ENCODE measurements at places on chromosomes 4 and X.

GRCh38 chrX:39721566-39722279 lies 376.0 kb downstream of the BCOR start:
- DNase-seq: no peak

- peak; percentile 40 for DNase-seq
Observed at GRCh38 chrX:118189000-118189399, 72.4 kb upstream of the KLHL13 start.

DNA sequence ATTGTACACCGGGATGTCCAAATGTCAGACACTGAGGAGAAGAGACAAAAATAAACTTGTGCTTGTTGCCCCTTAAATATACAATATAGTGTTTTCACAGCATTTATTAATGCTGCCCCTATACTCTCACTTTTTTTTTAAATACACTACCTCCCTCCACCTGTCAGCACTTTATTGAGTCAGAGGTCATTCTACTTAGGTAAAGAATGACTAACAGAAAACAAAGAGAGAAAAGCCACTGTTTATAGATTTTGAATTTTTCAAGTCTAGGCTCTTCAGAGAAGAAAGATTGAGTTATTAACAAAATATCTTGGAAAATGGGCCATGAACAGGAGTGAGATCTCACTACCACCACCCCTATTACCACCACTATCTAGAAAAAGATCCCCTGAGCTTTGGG lies 58.1 kb downstream of the NIPAL1 start:
- DNase-seq: no peak

DNA sequence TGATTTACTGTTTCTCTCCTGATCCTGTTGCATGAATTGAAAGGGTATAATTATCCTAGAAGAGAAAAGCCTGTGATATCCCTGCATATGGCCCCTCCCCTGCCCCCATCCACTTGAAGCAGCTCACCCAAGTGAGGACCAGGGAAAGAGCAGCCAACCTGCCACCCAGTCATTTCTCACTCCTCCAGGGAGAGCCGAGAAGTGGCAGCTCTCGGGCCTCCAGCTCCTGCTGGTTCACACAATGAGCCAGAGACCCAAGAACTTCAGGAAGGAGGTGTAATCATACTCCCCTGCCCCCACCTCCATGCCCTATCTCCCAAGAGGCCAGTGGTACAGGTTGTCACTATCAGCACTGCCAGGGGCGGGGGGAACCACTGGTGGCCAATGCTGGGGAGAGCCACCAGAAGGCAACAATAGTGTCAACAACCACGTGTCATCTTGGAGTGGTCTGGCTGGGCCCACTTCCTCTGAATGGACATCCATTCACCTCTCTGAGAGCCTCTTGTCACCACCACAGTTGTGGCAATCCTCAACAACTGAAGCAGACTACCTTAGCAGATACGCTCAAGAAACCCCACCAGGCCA lies 42.9 kb downstream of the APOO start:
- DNase-seq: no peak

DNA sequence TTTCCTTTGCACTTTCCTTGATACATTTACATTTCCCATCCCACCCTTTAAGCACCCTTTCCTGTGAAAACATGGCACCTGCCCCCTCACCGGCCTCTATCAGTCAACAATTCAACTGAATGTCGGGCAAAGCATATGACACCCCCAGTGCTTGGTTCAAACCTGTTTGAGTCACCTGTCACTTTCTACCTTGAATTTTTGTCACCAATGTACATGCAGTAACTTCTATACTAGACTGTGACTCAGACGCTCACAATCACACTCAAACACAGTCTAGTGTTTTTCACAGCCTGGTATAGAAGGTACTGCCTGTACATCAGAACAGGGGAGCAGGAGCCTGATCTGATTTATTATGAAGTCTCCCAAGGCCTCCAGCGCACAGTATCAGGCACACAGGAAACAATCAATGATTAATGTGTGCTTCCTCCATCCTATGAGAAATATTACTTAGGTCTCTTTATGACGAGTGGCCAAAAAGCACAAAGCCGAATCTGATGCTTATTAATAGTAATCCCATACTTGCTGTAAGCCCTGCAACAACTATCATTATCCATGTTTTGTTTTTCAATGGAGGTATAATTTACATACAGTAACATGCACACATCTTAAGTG lies 49.2 kb upstream of the FAM9C start:
- no peak for DNase-seq

- no peak for DNase-seq
Observed at GRCh38 chr4:55178226-55179005, 53.0 kb upstream of the KDR start.

- no peak for DNase-seq
Observed at GRCh38 chr4:189304809-189305208, 635.9 kb upstream of the FRG1 start.

DNA sequence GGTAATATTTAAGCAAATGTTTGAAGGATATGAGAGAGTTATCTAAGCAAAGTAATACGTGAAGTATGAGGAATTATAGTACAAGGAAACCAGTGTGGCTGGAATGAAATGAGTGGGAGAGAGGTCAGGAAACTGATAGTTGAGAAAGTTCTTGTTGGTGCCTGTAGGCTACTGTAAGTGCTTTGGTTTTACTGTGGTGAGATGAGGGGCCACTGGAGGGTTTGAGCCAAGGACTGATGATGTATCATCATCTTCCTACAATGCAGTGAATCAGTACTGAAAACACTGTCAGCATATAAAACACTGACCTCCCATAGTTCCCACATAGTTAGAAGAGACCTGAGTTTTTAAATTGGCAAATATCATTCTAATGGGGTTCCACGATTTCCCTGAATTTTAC lies 367.5 kb upstream of the CTSO start:
- no peak for DNase-seq

DNA sequence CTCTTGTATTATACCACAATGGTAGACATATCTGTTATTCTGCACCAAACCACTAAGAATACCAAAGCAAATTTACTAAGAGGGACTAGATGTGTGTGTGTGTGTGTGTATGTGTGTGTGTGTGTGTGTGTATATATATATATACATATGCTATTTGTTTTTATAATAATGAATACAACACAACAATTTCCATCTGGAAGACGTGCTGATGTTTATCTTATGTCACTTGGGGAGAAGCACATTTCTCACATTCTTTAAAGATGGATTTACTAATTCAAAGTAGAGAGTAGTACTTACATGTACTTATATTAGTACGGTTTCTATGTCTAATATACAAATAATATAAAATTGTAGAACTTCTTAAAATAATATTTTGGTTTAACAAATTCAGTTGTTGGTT lies 52.0 kb downstream of the EDNRA start:
- DNase-seq: no peak

DNA sequence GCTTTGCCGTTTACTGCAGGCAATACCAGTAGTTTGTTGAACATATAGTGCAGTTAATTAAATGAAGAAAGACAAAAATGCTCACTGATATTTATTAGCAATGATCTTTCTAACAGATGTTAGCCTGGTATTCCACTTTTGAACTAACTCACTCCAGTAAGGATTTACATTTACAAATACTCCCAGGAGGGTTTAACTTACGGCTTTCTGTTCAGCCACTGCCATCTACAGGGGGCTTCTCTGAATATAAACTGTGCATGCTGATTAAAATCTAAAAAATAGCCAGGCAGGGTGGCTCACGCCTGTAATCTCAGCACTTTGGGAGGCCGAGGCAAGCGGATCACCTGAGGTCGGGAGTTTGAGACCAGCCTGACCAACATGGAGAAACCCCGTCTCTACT lies 2.2 kb upstream of the SRD5A3 start:
- DNase-seq: no peak

GRCh38 chr4:23163647-23164436 lies 471.1 kb downstream of the GBA3 start:
- no peak for DNase-seq

DNA sequence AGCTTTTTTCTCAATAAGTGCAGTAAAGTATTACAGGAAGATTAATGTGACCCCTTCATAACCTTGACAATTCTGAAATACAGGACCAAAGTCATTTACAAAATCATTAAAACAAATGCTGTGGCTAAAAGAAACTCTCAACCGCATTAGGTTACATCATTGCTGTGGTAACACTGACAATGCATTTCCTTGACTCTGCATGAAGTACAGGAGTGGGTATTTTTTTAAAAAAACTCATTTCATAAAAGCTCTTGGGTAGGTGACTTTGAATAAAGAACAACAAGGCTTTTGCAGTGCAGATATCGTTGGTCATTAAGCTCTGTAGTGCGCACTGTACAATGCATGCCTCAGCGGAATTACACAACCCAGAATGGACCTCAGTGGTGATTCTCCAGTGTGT lies 23.4 kb upstream of the XK start:
- no peak for DNase-seq

GRCh38 chr4:103011378-103012025 lies 8.0 kb downstream of the SLC9B1 start:
- no peak for DNase-seq

DNA sequence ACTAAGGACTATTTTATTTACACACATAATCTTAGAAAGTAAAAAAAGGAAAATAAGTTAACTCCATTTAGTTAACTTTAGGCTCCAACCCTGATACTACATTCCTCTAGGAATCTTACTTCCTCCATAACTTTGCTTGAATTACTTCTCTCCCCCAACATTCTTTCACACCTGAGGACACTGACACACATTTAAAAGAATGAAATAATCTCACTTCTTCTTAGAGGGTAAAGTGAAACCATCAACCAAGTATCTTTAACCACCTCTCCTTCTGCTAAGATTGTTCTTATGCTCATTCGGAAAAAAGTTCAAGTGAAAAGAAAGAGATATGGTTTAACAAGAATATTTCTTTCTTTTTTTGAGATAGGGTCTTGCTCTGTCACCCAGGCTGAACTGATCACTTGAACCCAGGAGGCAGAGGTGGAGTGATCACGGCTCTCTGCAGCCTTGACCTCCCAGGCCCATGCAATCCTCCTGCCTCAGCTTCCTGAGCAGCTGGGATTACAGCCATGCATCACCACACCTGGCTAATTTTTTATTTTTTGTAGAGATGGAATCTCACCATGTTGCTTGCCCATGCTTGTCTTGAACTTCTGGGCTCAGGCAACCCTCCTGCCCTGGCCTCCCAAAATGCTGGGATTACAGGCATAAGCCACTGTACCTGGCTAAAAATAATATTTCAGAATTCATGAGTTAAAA lies 28.5 kb downstream of the SLC25A4 start:
- no peak for DNase-seq

DNA sequence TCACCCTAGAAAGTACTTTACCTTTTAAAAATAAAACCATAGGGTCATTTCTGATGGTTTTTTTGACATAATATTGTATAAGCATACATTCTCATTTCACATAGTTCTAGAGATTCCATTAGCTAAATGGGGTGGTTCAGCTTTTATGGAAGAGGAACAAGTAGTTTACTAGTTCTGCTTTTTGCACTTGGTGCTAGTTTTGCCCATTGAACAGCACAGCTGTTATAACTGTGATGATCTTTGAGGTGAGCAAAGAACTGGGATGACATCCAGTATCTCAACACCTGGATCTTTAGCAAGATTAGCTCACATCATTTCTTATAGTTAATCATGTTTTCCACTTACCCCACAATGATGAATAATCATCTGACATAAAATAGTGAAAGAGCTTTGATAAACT lies 40.9 kb downstream of the MOB1B start:
- no peak for DNase-seq

GRCh38 chrX:77453190-77453589 lies 6.0 kb downstream of the FGF16 start:
- no peak for DNase-seq

DNA sequence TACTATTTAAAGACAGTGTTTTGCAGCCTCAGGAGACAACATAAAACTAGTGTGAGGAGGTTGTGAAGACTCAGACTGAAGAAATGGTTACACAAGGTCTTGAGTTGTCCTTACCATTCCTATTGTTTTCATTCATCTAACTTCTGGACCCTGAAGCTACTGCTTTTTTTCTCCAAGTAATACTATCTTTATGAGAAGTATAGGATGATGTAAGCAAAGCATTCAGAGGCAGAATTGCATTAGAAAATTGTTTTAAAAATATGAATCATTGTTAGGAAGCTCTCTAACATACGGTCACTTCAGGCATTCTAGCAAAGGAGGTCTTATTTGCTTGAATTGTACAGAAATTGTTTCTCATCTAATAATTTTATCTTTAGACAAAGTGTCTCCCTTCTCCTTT lies 357.8 kb downstream of the TLL1 start:
- DNase-seq: no peak

GRCh38 chr4:36230534-36230933 lies 13.8 kb downstream of the ARAP2 start:
- no peak for DNase-seq

GRCh38 chr4:145870155-145871020 lies 68.2 kb downstream of the ZNF827 start:
- DNase-seq: no peak

DNA sequence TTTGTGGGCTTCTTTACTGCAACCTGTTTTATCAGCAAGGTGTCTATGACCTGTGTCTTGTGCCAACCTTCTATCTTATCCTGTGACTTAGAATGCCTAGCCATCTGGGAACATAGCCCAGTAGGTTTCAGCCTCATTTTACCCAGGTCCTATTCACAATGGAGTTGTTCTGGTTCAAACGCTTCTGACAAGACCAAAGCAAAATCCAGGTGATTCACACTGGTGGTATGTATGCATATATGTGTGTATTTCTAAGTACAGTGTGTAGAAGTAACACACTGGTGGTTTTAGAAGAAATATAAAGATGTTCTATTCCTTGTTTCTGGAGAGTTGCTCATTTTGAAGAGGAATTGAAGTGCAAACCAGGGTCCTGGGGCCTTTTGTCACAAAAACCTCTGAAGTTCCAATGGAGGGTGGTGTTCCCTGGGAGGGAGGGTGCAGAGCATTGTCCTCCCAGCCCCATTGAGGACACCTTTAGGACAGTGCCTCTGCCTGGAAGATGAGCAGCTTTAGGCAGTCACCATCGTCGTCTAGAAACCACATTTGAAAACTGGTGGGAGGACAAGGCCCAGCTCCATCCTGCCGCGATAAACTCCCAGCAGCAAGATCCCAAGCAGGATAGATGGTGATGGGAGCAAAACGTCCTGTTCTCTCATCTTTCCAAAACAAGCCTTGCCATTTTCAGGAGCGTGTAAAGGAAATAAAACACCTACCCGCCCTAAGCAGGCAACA lies 191.4 kb downstream of the TSPAN5 start:
- no peak for DNase-seq

GRCh38 chrX:13283512-13283911 lies 36.3 kb downstream of the ATXN3L start:
- DNase-seq: no peak

DNA sequence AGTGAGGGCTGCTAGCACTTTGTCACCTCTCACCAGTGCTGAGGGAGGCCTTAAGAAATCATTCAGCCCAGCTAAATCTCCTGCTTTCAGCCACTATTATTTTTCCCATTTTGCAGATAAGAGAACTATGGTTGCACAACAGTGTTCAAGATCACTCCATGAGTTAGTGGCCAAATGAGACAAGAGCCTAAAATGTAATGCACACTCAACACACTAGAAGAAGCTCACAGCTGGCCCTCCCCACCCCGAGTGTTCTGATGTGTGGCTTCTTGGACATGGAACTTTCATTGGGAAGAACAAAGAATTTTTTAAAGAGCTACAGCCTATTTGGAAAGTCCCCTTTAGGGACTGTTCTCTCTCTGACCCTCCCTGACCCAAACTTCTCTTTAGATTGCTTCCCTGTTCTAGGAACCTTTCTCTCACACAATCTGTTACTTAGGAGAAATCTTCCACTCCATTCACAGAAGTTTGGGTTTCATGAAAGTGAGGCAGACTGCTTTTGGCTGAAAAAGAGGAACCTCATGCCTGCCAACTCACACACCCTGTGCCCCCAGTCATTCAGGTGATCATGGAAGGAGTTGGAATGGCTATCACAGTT lies 44.0 kb upstream of the CT47C1 start:
- DNase-seq: no peak
